ENCODE measurements at places on chromosomes 3 and 15.

GRCh38 chr3:45976191-45977091, 19.2 kb downstream of the FYCO1 start:
- DNase-seq: no peak

- DNase-seq: no peak
Measured at GRCh38 chr3:52693071-52693470, 7.2 kb downstream of the GNL3 start.

DNA sequence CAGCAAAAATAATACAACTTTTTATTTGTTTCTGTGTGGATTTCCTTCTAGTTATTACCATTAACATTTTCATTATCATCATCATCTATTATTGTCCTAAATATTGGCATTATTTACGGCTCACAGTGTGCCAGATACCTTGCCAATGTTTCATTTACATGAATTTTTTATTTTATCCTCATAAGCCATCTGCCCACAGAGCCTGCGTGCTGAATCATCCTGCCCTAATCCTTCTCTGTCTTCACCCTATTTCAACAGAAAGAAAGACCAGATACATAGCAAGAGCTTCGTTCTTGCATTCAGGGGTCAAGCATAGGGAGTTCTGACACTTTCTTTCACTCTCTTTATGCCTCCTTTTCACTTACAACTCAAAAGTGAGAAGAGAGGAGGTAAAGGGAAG, 82.0 kb downstream of the KCNMB2 start:
- DNase-seq: no peak

DNA sequence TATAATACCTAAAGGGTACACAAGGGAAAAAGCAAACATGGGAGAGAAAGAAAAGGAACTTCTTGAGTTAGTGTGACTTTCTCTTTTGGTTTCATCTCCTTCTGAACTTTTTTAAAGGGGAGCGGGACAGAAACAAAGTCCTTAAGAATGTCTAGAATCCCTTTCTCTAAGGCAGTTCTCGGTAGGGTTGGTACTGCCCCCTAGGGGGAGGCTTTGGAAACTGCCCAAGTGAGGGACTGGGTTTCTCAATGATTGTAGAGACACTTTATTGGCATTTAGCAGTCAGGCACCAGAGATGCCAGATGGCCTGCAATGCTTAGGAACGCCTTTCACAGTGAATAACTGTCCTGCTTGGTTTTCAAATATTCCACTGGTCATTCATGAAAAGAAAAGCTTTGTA, 172.7 kb downstream of the WDR72 start:
- no peak for DNase-seq

GRCh38 chr3:45781271-45781670, 15.1 kb downstream of the SLC6A20 start:
- no peak for DNase-seq

GRCh38 chr3:97432914-97433313, 331.6 kb upstream of the ARL6 start:
- no peak for DNase-seq

- no peak for DNase-seq
Measured at GRCh38 chr3:126179825-126180476, 435 bp downstream of the ALDH1L1 start.

DNA sequence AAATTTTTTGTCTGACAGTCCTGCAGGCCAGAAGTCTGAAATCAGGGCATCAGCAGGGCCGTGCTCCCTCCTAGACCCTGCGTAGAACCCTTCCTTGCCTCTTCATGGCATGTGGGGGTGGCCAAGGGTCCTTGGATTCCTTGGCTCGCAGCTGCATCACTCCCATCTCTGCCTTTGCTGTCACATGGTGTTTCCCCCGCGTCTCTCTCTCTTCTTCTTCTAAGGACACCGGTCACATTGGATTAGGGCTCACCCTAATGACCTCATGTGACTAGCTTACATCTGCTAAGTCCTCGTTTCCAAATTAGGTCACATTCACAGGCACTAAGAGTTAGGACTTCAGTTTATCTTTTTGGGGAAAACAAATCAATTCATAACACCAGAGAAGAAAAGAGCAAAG, 12.0 kb downstream of the SLCO3A1 start:
- DNase-seq: no peak

DNA sequence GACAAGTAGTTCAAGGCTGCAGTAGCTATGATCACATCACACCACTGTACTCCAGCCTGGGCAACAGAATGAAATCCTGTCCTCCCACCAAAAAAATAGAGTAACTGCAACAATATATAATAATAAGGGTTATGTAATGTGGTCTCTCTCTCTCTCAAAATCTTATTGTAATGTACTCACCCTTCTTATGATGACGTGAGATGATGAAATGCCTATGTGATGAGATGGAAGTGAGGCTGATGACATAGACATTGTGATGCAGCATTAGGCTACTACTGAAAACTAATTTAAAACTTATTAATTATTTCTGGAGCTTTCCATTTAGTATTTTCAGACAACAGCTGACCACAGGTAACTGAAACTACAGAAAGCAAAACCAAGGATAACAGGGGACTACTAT, 27.4 kb downstream of the TASOR start:
- no peak for DNase-seq

DNA sequence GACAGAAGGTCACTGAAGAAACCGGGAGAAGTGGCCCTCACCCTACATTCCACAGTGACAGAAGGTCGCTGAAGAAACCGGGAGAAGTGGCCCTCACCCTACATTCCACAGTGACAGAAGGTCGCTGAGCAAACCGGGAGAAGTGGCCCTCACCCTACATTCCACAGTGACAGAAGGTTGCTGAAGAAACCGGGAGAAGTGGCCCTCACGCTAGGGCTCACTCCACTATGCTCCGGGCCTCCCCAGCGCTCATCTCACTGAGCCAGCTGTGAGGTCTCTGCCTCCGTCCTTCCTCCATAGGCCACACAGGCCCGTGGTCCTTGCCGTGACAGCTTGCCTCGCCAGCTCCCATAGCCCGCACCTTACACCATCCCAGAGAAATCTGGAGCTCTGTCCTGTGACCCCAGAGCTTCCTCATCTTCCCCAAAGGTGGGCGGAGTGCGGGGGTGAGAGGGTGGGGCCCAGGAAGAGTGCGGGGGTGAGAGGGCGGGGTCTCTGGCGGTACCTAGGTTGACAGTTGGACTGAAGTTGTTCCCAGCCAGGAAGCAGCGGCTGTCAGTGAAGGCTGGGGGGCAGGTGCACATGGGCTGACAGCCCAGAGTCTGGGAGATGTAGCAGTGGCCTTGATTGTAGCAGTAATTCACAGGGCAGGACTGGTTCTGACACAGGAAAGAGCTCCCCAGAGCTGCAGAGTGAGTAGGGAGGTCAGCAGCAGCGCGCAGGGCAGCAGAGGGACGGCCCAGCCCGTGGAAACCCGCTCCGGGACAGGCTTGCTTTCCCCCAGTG, 32.0 kb downstream of the MUC20 start:
- no peak for DNase-seq

DNA sequence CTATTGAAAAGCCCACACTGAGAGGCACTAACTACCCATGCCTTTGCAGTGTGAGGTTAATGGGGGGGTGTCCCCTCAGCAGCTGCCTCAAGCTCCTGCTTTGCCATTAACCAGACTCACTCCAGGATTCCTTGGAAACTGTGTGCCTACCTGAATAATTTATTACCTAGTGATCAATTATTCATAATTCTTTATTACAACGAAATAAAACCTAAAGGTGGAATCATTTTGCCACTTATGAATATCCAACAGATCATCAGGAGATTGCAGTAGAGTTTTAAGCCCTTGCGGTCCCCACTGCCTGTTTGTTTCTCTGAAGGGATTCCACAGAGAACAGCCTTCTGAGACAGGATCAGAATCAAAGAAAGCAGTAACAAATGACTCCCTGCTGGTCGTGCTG, 23.3 kb downstream of the NEK11 start:
- no peak for DNase-seq

DNA sequence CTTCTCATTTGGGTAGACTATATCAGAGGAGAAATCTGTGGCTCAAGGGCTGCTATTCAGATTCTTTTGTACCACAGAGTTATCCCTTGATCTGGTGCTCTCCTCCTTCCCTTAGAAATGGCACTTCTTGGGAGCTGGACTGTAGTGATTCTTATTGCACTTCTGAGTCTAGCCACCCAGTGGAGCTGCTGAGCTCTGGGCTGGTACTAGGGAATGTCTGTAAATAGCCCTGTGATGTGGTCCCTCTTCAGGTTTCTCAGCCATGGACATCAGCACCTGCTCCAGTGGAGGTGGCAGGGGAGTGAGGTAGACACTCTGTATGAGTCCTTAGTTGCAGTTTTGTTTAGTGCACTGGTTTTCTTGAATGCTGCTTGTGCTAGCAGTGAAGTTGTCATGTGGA, 1292.6 kb downstream of the SI start:
- no peak for DNase-seq

- no peak for DNase-seq
Measured at GRCh38 chr3:124597273-124597672, 133.0 kb upstream of the UMPS start.

DNA sequence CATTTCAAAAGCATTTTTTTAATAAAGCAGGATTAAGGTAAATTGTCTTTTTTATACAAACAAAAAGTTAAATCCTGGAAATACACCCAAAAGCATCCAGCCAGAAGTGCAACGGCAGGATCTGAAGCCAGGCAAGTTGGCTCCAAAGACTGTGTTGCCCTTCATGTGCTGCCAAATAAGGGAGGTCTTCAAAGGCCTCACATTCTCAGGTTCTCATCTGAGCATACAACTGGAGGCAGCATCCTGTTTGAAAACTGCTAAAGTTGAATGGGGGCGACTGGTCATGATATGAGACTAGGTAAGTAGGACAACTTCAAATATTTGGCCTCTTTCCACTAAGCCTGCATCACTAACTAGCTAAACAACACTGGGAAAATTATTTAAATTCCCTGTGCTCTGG, 52.2 kb downstream of the IMPG2 start:
- DNase-seq: no peak

DNA sequence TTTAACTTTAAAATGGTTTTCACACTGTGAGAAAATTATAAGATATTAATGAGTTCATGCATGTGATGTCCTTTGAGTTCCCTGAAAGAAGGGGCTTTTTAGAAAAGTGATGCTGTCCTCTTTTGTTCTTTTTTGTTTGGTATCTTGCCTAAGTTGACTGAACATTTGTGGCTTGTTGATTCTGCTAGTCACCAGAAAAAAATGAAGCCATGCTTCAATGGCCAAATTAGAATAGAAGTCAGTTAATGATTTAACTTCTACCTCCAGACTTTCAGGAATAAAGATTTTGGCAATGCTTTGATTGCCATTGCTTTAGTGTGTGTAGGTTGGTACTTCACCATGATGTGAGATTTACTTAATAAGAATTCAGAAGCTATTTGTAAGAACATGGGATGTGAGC, 260.6 kb upstream of the NECTIN3 start:
- DNase-seq: no peak

DNA sequence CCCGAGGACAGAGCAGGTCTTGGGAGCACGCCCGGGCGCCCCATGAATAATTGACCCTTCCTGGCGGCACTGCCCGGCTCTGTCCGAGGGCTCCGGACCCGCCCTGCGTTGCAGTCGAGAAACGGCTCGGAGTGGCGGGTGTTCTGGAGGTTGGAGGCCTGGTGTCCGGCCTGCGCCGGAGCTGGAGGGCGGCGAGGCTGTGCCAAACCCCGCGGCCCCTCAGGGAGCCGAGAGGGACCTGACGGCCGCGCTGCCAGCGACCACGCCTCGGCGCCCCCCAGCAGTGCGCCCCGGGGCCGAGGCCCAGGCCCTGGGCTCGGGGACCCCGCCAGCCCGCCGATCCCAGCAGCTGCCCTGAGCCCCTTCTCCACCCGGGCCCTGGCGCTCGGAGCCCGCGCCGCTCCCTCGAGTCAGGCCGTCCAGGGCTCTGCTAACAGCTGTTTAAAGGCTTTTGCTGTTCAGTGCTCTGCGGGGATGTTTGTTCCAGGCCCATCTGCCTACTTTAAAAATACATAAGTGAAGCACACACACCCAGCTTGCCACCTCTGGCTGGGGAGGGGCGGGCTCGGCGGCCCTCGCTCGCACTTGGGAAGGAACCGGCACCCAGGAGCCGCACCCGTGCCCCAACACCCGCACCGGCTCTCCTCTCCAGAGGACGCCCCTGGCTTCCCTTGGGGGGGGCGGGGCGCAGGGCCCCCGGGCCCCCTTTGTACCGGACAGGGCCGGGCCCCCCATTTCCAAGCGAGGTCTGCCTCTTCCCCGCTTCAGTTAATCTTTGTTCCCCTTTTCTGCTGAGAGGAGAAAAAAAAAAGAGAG, 730 bp upstream of the ZNF710 start:
- no peak for DNase-seq
